Germinal center (tissue), 1 donor: ENCODE measurements at places on chromosomes 13 and 19.

GRCh38 chr13:39916330-39916729 lies 260.9 kb downstream of the COG6 start:
- DNase-seq: no peak

- DNase-seq: no peak
These were observed 443.1 kb upstream of the SPRY2 start for GRCh38 chr13:80783926-80784565.

- no peak for DNase-seq
These were observed 446.4 kb downstream of the DCT start for GRCh38 chr13:94033098-94033497.

DNA sequence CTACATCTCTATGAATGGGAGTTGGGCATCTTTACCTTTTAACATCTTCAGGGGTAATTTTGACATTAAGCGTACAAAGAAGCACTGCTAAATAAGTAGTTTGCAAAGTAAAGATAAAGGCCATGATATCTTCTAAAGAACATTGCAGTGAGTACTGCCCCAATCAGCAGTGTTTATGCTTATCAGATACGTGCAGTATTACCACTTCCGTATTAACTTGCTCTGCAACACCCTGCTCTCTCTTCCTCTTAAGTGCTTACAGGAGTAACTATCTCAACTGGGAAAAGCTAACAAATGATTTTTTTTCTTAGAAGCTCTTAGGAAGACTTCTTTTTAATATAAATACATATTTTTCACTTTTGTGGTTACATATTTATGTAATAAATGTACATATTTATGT lies 793.7 kb upstream of the SLC10A2 start:
- no peak for DNase-seq

GRCh38 chr19:14558370-14559066 lies 13.3 kb downstream of the NDUFB7 start:
- DNase-seq: no peak

DNA sequence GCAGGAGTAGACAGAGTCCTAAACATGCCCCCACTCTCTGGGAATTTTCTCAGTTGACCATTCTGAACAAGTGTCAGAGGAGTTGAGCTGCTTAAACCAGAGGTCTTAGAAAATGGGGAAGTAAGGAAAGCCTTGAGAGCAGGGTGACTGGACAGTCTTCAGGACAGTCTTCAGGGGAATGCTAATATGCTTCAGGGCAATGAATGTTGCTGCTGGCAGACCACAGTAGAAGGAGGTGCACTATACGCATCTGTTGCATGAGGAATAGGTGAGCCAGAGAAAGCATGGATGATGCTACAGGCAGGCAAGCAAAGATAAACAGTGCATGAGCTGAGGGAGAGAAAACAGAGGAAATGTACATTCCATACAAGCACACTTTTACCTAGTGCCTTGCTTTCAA lies 196.6 kb upstream of the GPR12 start:
- DNase-seq: no peak
